ENCODE measurements at places on chromosomes 2 and 18.

DNA sequence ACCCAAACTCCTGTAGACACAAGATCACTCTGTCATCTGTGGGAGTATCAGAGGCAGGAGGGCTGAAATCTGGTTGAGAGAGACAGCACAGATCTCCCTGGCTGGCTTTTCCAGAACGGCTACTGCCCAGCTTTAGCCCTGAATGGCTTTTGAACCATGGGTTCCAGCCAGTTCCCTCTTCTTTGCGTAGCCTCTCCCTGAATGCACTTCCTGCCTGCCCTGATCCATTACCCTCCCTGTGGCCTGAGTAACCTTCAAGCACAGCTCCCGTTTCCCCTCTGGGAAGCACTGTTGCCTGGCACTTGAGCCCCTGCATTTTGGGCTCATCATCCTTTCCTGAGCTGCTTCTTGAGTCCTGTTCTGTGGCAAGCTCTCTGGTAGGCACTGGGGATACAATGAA is 68.8 kb downstream of the ASAP2 start:
- DNase-seq: no peak

GRCh38 chr18:52518086-52518485 is 178.1 kb downstream of the DCC start:
- no peak for DNase-seq

DNA sequence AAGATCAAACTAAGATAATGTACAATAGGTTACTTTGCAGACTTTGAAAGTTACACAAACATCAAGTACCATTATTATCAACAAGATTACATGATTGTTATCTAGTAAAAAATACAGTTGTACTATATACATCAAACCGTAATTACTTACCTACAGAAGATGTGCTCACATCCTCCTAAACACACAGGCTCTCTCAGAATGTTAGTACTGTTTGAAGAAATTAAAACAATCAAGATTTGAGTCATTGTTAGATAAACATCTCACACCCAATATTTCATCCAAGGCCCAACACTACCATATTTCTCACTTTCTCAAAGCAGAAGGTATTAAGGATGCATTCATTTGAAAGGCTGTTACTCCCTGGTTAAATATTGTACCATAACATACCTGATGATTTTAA is 12.6 kb downstream of the BARD1 start:
- no peak for DNase-seq

DNA sequence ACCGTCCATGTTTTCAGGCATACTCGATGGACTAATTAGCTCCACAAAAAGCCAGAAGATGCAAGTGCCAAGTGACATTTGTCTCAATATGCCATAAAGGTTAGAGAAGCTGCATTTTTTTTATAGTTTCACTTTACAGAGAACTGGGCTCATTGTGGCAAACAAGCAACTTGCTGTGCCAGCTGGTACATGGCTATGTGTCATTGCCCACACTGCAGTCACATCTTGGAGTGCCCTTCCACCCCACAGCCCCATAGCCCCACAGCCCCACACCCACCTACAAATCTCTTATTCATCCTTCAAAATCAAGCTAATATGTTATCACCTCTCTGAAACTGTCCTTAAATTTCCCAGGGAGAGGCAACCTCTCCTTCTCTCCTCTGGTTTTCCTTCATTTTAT is 451.9 kb downstream of the ARHGAP15 start:
- peak; percentile 24 for DNase-seq

DNA sequence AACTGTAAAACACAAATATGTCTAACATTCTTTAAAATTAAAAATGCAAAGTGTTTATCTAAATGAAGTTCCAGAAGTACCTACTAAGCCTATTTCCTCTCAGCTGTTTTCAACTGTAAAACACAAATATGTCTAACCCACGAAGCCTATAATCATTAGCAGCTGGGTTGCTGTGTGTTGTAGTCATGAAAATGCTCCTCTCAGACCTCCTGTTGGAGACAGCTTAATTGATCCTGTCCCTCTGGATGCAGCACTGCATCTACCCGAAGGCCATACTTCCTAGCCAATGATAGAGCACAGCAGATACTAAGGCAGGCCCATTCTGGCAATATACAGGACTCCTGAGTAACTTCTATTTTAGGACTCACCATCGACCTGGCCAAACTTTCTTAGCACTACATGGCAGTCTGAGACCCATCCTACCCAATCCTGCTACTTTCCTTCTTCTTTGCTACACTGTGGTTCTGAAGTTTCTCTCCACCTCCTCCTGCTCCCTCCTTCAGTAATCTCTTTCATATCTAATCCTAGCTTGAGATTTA is 92.5 kb upstream of the RBBP8 start:
- DNase-seq: no peak

DNA sequence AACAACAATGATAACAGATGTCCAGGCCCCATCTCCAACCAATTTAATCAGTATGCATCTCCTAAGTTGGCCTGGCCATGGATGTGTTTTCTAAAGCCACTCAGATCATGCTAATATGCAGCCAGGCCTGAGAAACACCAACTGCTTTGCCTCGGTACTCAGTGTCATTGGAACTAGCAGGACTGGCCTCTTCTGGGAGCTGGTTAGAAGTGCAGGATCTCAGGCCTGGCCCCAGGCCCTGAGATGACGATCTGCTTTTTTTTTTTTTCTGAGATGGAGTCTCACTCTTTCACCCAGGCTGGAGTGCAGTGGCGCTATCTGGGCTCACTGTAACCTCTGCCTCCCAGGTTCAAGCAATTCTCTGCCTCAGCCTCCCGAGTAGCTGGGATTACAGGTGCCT is 69.1 kb downstream of the IRS1 start:
- DNase-seq: no peak

DNA sequence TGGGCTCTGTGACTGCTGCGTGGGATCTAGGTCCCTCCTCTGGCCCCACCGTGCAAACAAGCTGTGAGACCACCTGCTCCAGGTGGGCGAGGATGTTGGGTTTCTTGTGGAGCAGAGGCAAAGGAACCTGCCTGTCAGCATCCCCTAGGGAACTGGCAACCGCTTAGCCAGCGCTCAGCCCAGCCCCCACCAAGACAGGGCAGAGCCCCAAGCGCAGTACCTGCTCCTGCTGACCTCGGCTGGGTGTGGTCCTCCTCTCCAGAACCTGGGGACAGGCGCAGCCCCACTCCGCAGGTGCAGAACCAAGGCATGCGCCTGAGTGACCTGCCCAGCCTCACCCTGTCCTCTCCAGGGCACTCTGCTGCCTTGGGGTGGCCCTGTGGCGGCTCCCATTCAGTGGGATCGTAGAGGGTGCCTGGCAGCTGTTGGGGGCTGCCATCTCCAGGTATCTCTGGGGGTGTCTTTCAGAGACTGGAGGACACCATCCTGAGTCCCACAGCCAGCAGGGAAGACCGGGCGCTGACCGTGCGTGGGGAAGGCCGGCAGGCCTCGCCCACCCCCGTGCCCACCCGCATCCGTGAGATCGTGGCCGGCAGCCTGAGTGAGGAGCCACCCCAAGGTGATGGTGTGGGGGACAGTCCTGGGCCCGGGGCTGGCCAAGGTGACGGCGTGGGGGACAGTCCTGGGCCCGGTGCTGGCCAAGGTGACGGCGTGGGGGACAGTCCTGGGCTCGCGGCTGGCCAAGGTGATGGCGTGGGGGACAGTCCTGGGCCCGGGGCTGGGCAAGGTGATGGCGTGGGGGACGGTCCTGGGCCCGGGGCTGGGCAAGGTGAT is 12.3 kb downstream of the CROCC2 start:
- DNase-seq: peak; percentile 4

DNA sequence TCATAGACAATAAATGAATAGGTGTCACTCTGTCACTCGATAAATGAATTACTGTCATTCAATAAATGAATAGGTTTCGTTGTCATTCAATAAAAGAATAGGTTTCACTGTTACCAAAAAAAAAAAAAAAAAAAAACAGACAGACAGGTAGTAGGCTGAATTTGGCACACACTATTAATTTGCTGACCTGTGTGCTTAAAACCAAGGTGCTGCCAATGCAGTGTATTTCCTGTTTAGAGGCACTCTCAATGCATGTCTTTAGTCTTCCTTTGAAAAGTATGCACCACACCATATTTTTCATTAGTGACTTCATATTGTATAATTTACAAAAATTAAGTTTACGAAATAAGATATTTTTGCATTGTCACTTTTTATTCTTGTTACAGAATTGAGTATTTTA is 16.2 kb downstream of the ANKRD62 start:
- DNase-seq: no peak

DNA sequence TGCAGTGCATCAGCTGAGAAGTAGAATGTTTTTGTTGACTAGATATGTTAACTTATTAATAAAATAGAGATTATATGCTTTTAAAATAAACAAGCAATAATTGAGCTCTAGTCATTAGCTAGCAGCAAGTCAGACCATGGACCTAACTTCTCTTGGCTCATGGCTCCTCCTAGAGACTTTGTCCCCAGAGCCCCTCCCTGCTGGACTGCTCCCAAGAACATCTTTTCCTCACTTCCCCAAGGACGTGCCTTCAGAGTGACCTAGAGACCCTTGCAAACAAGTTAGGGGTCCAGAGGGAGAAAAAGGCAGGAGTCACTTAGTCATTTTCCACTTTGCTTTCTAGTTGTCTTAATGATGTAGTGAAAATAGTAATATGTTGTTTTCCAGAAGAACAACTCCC is 312.5 kb upstream of the NRP2 start:
- no peak for DNase-seq

DNA sequence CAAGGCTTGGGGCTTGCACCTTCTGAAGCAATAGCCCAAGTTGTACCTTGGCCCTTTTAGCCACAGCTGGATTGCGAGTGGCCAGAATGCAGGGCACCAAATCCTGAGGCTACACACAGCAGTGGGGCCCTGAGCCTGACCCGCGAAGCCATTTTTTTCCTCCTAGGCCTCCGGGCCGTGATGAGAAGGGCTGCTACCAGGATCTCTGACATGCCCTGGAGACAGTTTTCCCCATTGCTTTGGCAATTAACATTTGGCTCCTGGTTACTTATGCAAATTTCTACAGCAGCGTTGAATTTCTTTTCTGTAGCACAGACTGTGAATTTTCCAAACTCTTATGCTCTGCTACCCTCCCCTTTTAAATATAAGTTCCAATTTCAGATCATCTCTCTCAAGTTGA is 54.5 kb downstream of the MOCOS start:
- DNase-seq: no peak

DNA sequence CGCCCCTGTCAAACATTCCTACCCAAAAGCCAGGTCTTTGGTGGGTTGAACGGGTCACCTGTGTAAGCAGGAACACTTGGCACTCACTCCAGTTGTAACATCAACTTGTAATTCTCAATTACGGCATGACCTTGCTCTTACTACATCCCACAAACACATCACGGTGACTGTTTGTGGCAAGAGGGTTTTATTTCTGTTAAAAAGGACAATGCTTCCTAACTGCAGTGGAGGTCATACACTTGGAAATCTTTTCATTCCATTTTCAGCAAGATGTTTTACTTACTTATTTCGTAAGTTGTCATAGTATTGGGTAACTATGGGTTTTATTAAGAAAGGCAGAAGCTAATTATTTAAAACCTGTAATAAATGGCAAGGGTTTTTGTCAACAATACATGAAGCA is 126.1 kb downstream of the ZNF516 start:
- DNase-seq: no peak

DNA sequence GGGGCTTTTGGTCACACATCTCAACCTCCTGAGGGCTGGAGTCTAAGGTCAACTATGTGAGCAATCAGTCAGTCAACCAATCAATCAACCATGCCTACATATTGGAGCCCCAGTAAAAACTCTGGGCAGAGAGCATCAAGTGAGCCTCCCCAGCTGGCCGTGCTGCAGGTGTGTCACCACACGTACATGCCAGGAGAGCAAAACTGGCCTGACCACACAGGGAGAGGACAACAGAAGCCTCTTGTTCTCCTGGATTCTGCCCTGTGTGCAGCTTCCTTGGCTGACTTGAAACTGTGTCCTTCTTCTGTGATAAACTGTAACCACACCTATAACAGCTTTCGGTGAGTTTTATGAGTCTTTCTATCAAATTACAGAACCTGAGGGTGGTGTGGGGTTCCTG is 25.9 kb downstream of the GPR35 start:
- no peak for DNase-seq

- DNase-seq: no peak
Measured at GRCh38 chr18:210075-210474, 51.7 kb downstream of the USP14 start.

DNA sequence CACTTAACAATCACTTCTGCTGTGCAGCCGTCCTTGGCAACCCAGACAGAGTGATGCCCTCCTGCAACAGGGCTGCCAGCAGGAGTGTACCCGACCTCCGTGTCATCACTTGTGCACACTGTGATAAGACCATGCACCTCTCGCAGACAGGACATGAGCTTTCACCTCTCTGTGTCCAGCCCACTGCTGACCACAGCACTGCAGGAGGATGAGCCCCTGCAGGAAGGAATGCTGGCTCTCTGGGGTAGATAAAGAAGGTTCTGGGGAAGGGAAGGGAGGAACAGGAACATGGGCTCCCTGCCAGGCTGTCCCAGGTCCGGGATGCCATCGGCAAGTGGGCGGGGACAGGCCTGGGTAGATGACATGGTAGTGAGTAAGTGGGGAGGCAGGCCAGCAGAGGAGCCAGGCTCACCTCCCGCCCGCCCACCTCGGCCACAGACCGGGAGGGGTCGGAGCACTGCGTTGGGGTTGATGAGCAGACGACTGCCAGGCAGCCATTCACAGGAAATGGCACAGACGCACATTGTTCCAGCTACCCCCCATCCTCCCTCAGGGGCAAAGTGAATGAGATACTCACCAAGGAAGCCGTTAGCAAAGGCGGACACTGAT is 18.6 kb upstream of the COL6A3 start:
- peak; percentile 94 for DNase-seq

DNA sequence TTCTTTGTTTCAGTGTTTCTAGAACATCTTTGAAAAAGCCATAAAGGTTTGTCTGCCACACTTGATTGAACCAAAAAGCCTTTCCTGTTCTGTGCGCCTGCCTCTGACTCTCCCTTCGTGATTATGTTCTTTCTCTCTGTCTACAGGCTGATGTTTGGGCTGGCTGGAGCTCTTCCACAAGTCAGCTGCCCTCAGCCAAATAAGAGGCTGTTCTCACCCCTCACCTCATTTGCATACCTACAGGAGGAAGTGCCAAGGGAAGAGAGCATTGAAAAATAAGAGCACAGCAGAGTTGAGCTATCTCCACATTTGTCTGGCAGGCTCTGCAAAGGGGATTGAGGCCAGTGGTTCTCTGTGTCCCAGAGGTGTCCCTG is 15.8 kb downstream of the INPP5D start:
- peak; percentile 36 for DNase-seq

GRCh38 chr2:53903011-53903410 is 43.2 kb upstream of the GPR75 start:
- DNase-seq: no peak

GRCh38 chr2:23803264-23803964 is 123.5 kb downstream of the ATAD2B start:
- no peak for DNase-seq

DNA sequence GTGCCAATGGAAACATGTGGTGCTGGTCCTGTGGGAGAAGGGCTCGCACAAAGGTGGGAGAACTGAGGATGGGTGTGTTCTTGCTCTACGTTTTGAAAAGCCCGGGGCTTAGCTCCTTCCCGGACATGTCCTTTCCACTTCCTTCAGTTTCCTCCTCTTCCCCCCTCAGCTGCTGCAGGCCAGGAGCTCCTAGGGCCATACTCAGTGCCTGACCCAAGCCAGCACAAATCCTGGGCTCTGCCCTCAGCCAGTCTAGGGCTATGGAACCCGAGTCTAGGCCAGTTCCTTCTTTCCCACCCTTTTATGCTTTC is 1.4 kb upstream of the SIX2 start:
- no peak for DNase-seq
